ENCODE measurements at places on chromosomes 4 and X.

DNA sequence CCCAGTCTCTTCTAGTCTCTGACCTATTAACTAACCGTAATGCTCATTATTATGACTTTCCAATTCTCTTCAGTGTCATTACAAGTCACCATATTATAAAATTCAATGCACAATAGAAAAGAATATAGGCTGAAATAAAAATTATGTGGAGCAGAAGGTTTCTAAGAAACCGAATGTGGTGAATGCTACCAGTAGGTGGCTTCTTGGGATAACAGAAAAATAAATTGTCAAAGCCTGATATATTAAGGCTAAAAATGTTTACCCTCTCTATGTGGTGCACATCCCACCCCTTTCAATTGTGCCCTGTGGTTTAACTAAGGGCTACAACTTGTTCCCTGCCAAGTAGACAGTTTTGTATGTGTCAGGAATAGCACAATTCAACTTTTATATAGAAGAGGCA, 624.6 kb upstream of the TECRL start:
- DNase-seq = no peak

GRCh38 chrX:17854069-17854468, 7.0 kb downstream of the RAI2 start:
- no peak for DNase-seq

DNA sequence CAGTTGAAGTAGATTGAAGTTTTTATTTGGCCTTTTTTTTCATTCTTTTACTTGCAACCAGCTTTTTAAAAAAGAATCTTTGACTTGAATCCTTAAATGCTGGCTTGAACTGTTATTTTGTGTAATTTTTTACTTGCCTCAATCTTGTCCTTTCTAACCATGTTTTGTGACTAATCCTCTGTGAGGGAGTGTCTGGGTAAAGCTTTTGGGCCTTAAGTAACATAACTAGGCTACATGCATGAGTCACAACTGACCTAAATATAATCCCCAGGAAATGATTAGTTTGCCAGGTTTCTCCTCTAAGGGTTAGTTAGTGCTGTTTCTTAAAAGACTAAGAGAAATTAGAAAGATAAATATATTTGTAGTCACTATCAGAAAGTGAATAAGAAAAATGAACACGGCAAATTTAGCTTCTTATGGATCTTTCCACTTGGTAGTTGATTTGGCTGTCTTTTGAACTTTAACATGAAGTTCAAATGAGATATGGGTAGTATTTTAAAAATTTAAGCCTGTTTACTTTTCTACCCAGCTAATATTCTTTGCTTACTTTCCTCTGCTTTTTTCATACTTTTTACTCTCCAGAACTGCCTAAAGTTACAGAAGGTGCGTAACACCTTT, 13.0 kb downstream of the EXOC1 start:
- no peak for DNase-seq

- DNase-seq = peak; percentile 95
These were observed 503.3 kb upstream of the FAM241A start for GRCh38 chr4:111641813-111642579.

DNA sequence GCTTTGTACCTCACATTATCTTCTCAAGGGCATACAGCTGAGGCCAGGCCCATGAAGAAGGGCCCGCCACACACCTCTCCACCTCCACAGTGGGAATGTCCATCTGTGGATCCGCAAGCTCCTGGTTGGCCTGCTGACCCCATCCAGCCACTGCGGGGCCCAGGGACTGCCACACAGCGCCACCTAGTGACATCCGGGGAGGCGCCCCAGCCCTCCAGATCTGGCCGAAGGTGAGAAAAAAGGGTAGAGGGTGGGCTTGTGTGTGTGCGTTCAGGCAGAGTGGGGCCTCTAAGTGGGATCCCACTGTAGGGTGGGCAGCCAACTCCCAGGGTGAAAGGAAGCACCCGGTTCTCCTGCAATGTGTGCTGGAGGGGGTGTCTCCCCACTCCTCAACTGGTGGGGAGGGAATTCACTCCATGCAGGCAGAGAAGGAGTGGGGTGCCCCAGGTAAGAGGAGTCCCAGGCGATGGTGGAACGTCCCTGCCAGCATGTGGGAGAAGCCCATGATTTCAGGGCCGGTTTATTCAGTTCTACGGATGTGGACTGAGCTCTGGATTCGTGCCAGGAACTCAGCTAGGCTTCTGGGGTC, 117.3 kb downstream of the ENPP6 start:
- DNase-seq = peak; percentile 72

GRCh38 chr4:179040259-179040658, 1598.0 kb upstream of the AGA start:
- no peak for DNase-seq

GRCh38 chrX:101223226-101223625, 3.6 kb downstream of the DRP2 start:
- DNase-seq = no peak

GRCh38 chrX:111180750-111181240, 84.8 kb downstream of the PAK3 start:
- no peak for DNase-seq

GRCh38 chrX:20032201-20032600, 41.3 kb upstream of the BCLAF3 start:
- no peak for DNase-seq

DNA sequence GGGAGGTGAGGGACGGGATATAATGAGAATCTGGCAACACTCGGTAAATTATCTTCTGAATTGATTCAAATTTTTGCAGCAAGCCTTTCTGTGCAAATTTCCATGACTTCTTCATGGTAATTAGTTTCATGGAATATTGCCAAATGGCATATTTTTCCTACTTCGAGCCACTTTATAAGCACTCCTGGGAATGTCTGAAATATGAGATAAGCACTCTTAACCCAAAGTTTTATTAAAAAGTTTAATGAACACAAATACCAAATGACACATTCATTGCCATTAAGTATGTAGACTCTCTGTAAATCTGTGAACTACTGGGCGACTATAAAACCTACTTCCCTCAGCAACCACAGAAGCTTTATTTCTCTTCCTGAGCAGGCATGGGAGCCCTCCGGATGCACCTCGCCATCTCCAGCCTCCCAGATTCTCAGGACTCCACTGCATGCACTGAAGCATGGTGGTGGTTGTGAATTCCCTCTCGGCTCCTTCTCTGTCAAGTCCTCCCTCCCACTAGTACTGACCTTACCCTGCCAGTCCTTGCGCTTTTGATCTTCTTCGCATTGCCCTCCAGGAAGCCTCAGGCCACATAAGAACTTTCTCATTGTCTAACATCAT, 154.4 kb upstream of the RPL34 start:
- DNase-seq = no peak

DNA sequence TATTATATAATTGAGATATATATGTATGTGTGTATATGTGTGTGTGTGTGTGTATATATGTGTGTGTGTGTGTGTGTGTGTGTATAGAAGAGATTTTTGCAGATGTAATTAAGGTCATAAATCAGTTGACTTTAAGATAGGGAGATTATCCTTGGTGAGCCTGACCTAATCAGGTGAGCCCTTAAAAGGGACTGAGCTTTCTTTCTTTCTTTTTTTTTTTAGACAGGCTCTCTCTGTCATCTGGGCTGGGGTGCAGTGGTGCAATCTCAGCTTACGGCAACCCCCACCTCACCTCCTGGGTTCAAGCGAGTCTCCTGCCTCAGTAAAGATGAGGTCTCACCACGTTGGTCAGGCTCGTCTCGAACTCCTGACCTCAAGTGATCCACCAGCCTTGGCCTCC, 155.1 kb upstream of the RASGEF1B start:
- no peak for DNase-seq

GRCh38 chrX:136626237-136626636, 21.7 kb upstream of the CD40LG start:
- no peak for DNase-seq

GRCh38 chr4:139129206-139129605, 47.8 kb downstream of the ELF2 start:
- DNase-seq = no peak

DNA sequence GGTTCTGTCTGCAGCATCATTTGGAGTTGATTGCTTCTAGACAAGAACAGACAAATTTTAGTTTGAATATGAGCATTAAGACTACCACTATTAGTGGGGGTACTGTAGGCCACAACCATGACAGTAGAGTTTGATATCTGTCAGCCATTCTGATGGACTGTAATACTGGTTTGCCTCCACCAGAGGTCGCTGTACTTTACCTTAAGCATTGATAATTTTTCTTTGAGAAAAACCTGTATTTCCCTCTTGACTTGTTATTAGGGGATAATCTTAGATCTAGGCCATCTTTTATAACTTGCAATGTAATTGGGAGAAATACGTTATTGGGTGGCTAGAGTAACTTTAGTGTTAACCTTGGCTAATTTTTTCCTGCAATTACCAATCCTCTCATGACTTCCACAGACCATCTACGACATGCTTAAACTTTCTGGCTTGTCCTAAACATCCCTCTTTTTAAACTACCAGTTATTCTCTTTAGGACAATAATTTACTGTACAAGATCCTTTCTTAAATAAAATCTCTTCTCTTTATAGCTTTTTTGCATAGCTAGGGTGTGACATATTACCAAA, 562.4 kb downstream of the MAGEB5 start:
- DNase-seq = no peak

DNA sequence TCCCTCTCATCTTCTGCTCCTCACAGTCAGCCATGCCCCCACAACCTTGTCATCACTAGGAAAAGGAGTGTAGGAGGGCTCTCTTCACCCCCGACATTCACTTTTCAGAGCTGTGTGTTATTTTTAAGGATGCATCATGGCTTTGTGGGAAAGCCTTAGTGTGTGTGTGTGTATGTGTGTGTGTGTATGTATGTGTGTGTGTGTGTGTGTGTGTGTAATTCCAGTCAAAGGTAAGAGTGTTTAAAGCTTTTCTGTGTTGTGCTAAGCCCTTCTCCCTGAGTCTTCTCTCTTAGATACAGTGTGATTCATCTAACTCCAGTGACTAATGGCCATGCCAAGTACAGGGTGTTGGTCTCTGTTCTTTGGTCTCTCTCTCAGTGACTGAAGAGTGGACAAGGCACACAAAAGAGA, 76.6 kb downstream of the CHIC2 start:
- DNase-seq = no peak

DNA sequence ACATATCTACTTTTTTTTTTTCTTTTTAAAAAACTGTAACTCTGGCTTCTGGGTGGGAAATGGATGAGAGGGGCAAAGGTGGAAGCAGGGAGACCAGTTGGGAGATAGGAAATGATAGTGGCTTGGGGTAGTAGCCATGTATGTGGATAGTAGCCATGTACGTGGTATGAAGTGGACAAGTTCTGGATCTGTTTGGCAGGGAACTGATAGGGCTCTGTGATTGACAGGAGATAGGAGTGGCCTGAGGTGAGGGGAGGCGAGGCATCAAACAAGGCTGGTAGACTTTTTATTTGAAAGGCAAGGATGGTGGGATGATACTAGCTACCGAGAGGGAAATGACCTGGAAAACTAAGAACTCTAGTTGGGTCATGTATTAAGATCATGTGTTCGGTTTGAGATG, 117.8 kb downstream of the AFF1 start:
- DNase-seq = no peak

DNA sequence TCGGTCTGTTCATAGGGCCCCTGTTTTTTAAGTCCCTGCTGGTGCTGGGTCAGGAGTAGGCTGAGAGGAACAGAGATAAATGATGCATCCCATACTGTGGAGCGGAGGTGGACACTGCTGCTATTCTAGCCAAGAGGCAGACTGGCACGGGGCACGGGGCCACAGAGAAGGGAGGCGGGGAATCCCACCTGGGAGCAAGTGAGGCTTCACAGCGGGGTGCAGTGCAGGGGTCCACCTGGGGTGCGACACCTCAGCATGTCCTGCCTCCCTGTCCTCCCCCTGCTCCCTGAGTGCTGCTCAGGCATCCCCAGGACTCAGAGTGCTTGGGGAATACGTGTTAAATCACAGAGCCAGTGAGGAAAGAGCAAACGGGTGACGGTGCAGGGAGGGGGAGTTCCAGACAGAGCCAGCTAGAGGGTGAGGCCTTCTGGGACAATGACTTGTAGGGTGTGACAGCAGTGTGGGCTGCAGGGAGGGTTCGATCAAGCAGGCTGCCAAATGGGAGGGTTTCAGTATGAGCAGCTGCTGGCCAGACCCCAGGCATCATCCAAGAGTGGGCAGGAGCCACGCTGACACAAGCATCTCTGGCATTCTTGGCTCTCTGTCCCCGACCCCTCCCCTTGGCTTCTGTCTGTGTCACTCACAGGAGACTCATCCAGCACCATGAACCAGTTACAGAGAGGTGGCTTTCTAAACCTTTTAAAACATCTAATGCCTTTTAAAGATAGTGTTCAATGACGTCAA, 13.7 kb upstream of the HTRA3 start:
- DNase-seq = no peak

DNA sequence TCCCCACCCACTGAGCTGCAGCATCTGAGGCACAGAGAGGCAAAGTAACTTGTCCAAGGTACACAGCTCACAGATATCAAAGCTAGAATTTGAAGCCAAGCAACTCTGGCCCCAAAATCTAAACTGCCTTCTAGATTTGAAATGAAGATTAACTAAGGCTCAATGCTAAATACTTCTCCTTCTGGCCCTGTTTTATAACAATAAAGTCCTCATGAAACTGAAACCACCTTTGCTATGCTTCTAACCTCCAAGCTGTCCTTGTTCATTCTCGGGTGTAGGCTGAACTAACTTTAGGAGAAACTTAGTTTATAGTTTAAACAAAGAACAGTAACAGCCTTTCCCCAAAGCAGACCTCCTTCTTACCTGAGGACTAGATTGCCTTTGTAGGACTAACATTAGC, 93.6 kb downstream of the DCTD start:
- DNase-seq = no peak

- DNase-seq = peak; percentile 56
These were observed 583 bp downstream of the ABHD18 start for GRCh38 chr4:127965803-127966175.

GRCh38 chr4:2251073-2251794, 9.3 kb upstream of the HAUS3 start:
- DNase-seq = no peak

GRCh38 chr4:182394181-182394580, 151.0 kb downstream of the TENM3 start:
- DNase-seq = no peak

DNA sequence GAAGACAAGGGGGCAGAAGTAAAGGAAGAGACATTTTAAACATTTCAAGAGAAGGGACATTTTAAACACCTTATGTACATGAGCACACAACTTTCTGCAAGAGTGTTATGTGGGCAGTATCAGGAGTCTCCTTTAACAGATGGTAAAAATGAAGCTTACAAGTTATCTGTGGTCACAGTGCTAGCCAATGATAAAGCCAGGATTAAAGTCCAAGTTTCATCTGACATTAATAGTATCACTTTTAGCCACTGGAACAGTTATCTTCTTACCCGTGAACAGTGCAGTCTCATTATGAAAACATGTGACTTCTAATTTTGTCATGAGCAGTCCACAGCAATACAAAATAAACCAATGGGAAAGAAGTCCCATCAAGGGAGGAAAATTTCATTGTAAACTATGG, 627.9 kb upstream of the AGA start:
- DNase-seq = no peak

GRCh38 chr4:142314247-142314646, 531.9 kb downstream of the INPP4B start:
- DNase-seq = no peak

Measured in lung (tissue), 17 donors.